ENCODE measurements at places on chromosomes 2 and 18.

DNA sequence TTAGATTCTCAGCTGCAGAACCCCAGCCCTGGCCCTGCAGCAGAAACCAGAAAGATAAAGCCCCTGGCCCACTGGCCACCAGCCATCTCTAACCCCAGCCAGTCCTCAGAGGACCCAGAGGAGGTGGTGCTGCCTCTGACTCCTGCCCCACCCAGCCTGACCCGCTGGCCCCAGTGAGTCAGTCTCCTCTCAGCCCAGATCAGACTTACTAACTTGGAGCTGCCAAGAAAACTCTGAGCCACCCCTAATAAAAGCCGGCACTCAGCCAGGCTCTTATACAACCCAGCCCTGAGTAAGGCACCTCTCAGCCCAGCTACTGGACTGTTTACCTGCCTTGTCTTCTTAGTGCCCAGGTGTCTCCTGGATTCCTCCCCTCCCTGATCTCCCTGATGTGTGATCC lies 2.0 kb downstream of the SLC14A2 start:
- no peak for DNase-seq

- no peak for DNase-seq
Observed at GRCh38 chr2:50448556-50448955, 583.4 kb downstream of the NRXN1 start.

DNA sequence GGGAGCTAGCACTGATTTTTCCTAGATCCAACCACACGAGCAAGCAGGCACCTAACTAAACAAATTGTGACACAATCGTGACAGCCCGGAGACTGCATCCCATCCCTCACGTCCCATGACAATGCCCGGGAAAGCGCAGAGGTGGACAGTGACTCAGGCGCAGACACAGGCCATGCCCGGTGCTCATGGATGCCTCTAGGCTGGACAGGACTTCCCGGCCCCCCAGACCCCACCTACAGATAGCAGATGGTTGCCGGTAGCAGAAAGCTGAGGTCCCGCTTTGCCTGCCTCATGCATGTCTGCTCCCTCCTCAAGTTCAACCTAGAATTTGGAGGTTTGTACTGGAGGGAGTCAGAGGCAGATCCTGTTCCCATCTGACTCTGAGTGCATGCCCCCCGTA lies 81.0 kb downstream of the TPO start:
- DNase-seq: no peak

GRCh38 chr2:35080231-35080910 lies 1275.2 kb upstream of the CRIM1 start:
- no peak for DNase-seq

DNA sequence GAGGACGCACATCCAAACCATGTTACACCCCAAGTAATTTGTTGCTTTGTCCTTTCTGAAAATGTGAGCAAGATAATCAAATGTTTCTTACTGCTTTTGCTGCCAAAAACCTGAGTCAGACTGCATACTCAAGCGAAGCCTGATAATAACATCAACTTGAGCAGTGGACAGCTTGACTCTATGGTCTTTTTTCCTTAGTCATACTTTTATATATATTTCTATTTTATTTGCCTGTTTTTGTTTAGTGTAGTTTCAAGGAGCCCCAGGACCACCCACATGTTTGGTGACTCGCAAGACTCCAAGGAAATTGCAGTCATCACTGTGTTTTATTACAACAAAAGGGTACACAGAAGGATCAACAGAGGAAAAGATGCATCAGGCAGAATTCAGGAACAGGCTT lies 688.4 kb upstream of the PIK3C3 start:
- no peak for DNase-seq

DNA sequence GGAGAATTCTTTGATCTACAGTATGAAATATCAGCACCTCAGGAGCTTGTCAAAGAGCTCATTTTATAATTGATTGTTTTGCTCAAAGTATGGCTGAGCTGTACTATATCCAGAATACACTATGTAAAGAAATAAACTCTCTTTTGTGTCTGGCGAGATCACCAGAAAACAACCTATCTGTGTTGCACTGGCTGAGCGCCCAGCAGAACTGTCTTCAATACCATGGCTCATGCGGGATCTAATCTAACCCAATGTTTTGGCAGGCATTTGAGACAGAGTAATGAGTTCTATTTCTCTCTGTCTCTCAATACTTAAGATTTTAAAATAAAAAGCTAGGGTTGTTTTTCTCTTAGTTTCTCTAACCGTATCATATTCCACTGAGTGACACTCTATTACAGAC lies 192.4 kb downstream of the L3MBTL4 start:
- DNase-seq: no peak

GRCh38 chr2:10814571-10815331 lies 2.2 kb upstream of the PDIA6 start:
- DNase-seq: no peak

DNA sequence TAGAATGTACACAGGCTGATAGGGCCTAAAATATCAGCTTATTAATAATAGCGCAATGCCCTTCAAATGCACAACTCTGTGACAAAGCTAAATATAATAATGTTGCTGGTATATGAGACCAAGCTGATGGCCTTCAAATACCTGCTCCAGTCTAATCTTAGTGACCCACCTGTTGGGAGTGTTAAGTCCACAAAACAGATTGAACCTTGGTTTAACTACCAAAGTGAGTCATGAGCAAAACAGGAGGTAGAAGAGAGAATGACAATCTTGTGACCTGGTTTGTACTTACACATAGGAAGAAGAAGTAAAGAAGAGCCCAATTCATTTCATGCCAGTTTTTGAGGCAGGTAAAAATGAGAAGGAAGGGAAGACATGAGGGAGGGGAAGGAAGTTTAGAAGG lies 295.0 kb downstream of the NR4A2 start:
- no peak for DNase-seq

- DNase-seq: no peak
Observed at GRCh38 chr2:215654148-215654819, 218.4 kb upstream of the FN1 start.

GRCh38 chr2:219178377-219179175 lies 501 bp downstream of the RETREG2 start:
- DNase-seq: no peak

- DNase-seq: no peak
Observed at GRCh38 chr2:119518401-119519056, 5.8 kb downstream of the SCTR start.

DNA sequence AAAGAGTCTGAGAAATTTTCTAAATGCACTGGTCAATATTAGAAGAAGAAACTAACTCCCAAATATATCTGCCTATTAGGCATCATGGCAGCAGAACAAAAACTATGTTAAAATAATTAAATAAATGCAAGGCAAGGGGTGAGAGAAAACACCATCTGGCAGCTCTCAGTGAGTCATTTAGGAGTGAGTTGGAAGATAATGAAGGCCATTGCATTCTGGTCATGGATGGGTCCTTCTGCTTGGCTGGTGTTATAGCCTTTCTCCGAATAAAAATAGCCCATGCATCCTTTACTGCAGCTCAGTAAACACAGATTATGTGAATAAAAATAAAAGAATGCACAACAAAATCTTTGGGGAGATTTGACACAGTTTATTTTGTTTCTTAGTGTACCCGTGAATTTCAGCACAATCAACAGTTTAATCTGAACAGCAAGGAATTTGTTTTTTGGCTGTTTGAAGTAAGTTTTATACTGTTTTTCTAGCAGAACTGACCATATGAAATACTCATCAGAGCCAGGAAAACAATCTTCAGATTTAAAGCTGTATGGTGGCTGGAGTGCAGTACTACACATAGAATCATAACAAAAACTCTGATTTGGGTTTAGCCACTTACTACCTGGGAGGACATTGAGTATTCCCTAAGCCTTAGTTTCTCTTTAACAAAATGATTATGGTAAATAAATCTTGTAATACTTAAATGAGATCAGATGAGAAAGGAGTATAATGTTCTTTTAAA lies 225.1 kb upstream of the ITGA4 start:
- DNase-seq: no peak

Measured in D721Med (cell line).